SJSA1 (cell line): ENCODE measurements at places on chromosomes 2 and 18. TPM values are rescaled to one million over a fixed set of nuclear protein-coding genes. Genes with fewer than 3 reads are reported as not detected.

- H3K4me1 ChIP-seq = no peaks in the 10 kb centered on the region
- DNase-seq = no peak
Observed at GRCh38 chr2:5982193-5982902, 290.2 kb downstream of the SOX11 start.

DNA sequence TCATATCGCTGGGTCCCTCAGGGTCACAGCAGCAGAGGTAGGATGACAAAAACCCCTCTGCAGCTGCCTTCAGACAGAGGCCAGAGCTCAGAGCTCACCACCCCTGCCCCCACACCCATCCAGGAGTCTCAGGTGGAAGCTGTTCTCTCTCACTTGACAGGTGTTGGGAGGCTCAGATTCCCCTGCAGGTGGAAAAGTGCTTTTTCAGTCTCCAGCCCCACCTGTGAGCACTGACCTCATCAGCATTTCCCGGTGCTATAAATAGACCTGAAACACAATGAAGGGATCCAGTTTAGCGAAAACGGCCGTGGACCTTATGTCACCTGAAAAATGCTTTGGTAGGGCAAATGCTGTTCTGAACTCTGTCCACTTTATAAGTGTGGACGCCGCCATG lies 254.9 kb downstream of the NDUFA10 start:
- no peak overlapping the region for H3K4me3 ChIP-seq
- no peak for DNase-seq
- no peak overlapping the region for H3K27ac ChIP-seq
- H3K27me3 ChIP-seq = 0 out of 2 replicates have a peak, but pooled peaks cover 13% of the 10 kb centered on the region

DNA sequence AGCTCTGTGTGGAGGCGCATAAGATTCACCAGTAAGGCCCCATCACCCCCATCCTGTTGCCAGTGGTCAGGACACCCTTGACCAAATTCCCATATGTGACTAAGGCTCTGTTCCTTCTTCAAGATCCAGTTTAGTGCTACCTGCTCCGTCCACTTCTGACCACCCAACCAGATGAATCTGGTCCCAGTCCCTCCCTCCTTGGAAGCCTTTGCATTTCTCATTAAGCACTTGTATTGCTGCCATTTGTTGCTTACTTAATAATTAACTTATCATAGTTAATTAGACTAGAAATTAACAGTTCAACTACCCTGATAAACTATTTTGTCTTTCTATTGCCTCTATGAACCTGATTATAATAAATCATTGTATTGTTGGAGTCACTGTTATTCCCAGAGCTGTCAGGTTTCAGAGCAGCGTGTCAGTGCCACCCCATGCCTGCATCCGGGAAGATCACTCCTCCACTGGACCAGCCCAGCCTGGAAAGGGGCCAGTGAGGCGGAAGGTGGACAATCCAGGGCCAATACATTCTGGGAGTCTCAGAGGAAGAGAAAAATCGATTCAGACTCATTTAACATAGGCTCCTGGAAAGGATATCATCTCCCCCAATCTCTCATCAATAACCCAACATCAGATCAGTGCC lies 9.5 kb upstream of the NAT8 start:
- H3K4me3 ChIP-seq = no peak overlapping the region
- no peak overlapping the region for H3K27ac ChIP-seq
- H3K36me3 ChIP-seq = no peaks in the 10 kb centered on the region
- peaks cover 6% of the 10 kb centered on the region for H3K27me3 ChIP-seq

- no peak for DNase-seq
- H3K4me1 ChIP-seq = peaks cover 23% of the 10 kb centered on the region
- no peaks in the 10 kb centered on the region for H3K27me3 ChIP-seq
- no peak overlapping the region for H3K27ac ChIP-seq
- no peaks in the 10 kb centered on the region for H3K36me3 ChIP-seq
Observed at GRCh38 chr2:12934146-12934756, 217.5 kb downstream of the TRIB2 start.

GRCh38 chr2:103284750-103285149 lies 522.9 kb downstream of the TMEM182 start:
- no peak overlapping the region for H3K27ac ChIP-seq
- no peaks in the 10 kb centered on the region for H3K36me3 ChIP-seq
- DNase-seq = no peak
- no peaks in the 10 kb centered on the region for H3K27me3 ChIP-seq

- no peaks in the 10 kb centered on the region for H3K27me3 ChIP-seq
- no peak for DNase-seq
- H3K27ac ChIP-seq = no peak overlapping the region
- no peak overlapping the region for H3K4me3 ChIP-seq
- peaks cover 8% of the 10 kb centered on the region for H3K4me1 ChIP-seq
Observed at GRCh38 chr2:47301277-47301618, 101.7 kb upstream of the MSH2 start.

GRCh38 chr2:20050646-20051531 lies 539 bp downstream of the LAPTM4A start:
- no peaks in the 10 kb centered on the region for H3K27me3 ChIP-seq
- peak; percentile 65 for DNase-seq
- peak overlapping the region; percentile 96 for H3K27ac ChIP-seq
- peaks cover 32% of the 10 kb centered on the region for H3K4me1 ChIP-seq

DNA sequence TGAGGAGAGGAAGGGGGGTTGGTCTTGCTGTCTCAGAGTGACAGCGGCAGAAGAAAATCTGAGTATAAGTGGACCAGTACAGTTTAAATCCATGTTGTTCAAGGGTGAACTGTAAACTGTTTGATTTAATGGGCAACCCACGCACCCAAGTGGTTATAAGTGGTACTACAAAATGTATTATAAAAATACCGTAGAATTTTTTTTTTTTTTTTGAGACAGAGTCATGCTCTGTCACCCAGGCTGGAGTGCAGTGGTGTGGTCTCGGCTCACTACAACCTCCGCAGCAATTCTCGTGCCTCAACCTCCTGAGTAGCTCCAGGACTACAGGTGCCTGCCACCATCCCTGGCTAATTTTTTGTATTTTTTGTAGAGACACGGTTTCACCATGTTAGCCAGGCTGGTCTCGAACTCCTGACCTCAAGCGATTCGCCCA lies 2.1 kb upstream of the CHCHD5 start:
- no peak overlapping the region for H3K27ac ChIP-seq
- H3K4me1 ChIP-seq = peaks cover 12% of the 10 kb centered on the region
- H3K36me3 ChIP-seq = peaks cover 4% of the 10 kb centered on the region; the same call in 1 of the 2 replicates
- peak; percentile 62 for DNase-seq
- H3K4me3 ChIP-seq = no peak overlapping the region

DNA sequence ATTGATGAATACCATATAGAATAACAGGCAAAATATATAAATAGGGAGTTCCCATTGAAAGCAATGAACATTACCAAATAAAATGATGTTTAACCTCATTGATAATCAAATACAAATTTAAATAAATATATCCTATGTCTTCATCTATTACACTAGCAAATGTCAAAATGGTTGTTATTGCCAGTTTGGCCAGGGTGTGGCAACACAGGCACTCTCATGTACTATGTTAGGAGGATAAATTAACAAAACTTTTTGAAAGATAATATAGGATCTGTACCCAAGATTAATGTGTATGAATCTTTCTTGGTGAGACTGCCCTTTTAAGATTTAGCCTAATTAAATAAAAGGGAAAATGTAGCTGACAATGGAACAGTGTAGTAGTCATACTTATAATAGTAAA lies 659.3 kb downstream of the ERBB4 start:
- no peaks in the 10 kb centered on the region for H3K36me3 ChIP-seq
- no peak overlapping the region for H3K27ac ChIP-seq
- no peak overlapping the region for H3K4me3 ChIP-seq
- DNase-seq = no peak
- H3K4me1 ChIP-seq = no peaks in the 10 kb centered on the region
- no peaks in the 10 kb centered on the region for H3K27me3 ChIP-seq

GRCh38 chr2:30862054-30862651 lies 54.9 kb upstream of the CAPN13 start:
- H3K4me3 ChIP-seq = no peak overlapping the region
- no peak overlapping the region for H3K27ac ChIP-seq
- H3K36me3 ChIP-seq = no peaks in the 10 kb centered on the region
- H3K27me3 ChIP-seq = no peaks in the 10 kb centered on the region
- peak; percentile 20 for DNase-seq
- no peaks in the 10 kb centered on the region for H3K4me1 ChIP-seq

DNA sequence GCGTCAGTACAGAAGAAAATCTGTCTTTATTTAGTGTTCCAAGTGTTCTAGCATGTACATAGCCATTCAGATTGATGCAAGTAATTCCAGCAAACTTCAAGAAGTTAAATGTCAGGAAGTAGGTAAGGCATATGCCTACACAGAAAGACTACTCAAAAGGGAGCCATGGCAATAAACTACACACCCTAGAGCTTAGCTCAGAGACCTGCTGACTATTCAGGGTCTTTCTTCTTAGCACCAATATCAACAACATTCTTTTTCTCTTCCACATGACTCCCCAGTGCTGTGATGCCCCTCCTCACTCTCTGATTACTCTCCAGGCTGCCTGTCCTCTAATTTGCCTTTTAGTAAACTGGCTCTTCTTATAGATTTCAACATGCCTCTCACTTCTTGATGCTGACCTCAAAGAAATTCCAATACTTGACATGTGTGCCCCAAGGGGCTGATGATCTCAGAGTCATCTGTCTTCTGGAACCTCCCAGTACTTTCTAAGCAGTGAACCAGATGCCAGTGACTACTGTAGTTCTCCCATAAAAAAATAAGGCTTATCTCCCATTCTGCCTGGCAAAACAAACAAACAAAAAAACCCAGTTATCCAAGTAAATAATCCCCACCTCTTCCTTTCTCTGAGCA lies 909.2 kb upstream of the FANCL start:
- H3K27me3 ChIP-seq = no peaks in the 10 kb centered on the region
- H3K4me3 ChIP-seq = no peak overlapping the region
- H3K4me1 ChIP-seq = no peaks in the 10 kb centered on the region

GRCh38 chr2:10826625-10827024 lies 14.0 kb upstream of the PDIA6 start:
- no peaks in the 10 kb centered on the region for H3K36me3 ChIP-seq
- no peak for DNase-seq
- H3K4me3 ChIP-seq = no peak overlapping the region
- H3K4me1 ChIP-seq = no peaks in the 10 kb centered on the region
- H3K27me3 ChIP-seq = peaks cover 32% of the 10 kb centered on the region

- H3K4me1 ChIP-seq = peaks cover 6% of the 10 kb centered on the region
- H3K4me3 ChIP-seq = no peak overlapping the region
- H3K27me3 ChIP-seq = no peaks in the 10 kb centered on the region
- no peak overlapping the region for H3K27ac ChIP-seq
- H3K36me3 ChIP-seq = no peaks in the 10 kb centered on the region
- DNase-seq = no peak
Observed at GRCh38 chr2:12493031-12493513, 223.7 kb upstream of the TRIB2 start.

DNA sequence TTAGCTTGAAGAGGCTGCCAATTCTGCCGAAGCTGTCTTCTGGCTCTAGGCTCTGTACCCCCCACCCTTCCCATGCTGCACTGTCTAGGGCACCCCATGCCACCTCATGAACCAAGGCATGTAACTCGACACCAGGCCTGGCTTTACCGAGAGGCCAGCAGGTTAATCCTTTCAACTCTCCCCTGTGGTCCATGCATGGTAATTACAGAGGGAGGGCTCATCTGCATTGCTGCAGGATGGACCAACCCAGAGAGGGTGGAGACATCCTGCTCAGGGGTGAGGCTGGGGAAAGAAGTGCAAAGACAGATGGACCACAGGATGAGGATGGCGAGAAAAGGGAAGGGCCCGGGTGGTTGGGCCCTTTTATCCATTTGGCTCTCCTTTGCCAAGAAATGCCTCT lies 65.8 kb downstream of the KCTD1 start:
- H3K4me3 ChIP-seq = no peak overlapping the region
- no peak overlapping the region for H3K27ac ChIP-seq
- H3K36me3 ChIP-seq = no peaks in the 10 kb centered on the region
- H3K4me1 ChIP-seq = peaks cover 51% of the 10 kb centered on the region
- no peak for DNase-seq

GRCh38 chr2:128645631-128646030 lies 327.0 kb upstream of the HS6ST1 start:
- H3K27me3 ChIP-seq = no peaks in the 10 kb centered on the region
- H3K4me3 ChIP-seq = no peak overlapping the region
- no peak overlapping the region for H3K27ac ChIP-seq
- no peaks in the 10 kb centered on the region for H3K36me3 ChIP-seq
- peak; percentile 21 for DNase-seq

- H3K4me3 ChIP-seq = no peak overlapping the region
- H3K4me1 ChIP-seq = no peaks in the 10 kb centered on the region
- no peaks in the 10 kb centered on the region for H3K27me3 ChIP-seq
- DNase-seq = no peak
Observed at GRCh38 chr2:181352158-181352557, 105.0 kb upstream of the ITGA4 start.

DNA sequence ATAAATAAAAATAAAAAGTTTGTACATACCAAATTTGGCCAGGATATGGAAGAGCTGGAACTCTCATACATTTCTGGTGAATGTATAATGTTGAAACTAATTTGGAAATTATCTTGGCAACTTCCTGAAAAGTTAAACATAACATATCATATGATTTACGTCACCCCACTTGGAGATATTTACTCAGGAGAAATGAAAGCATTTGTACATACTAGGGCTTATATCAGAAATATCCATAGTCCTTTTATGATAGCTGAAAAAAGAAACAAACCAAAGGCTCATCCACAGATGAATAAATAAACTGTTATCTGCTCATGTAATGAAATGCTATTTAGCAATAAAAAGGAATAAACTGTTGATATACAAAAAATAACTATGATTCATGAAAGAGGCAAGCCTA lies 318.2 kb upstream of the NRXN1 start:
- no peaks in the 10 kb centered on the region for H3K36me3 ChIP-seq
- H3K4me3 ChIP-seq = no peak overlapping the region
- H3K27ac ChIP-seq = no peak overlapping the region

GRCh38 chr2:102279391-102279735 lies 32.0 kb upstream of the IL1RL1 start:
- H3K4me3 ChIP-seq = no peak overlapping the region
- H3K27me3 ChIP-seq = no peaks in the 10 kb centered on the region; the same call in 1 of the 2 replicates
- H3K36me3 ChIP-seq = no peaks in the 10 kb centered on the region
- no peak overlapping the region for H3K27ac ChIP-seq
- H3K4me1 ChIP-seq = no peaks in the 10 kb centered on the region

GRCh38 chr18:48799724-48800315 lies 150.9 kb downstream of the SMAD7 start:
- peaks cover 100% of the 10 kb centered on the region for H3K36me3 ChIP-seq
- no peak overlapping the region for H3K27ac ChIP-seq
- H3K4me1 ChIP-seq = peaks cover 8% of the 10 kb centered on the region
- DNase-seq = no peak
- no peak overlapping the region for H3K4me3 ChIP-seq
- H3K27me3 ChIP-seq = no peaks in the 10 kb centered on the region

GRCh38 chr18:7760967-7761948 lies 194.1 kb downstream of the PTPRM start:
- no peak for DNase-seq
- H3K4me3 ChIP-seq = no peak overlapping the region
- no peaks in the 10 kb centered on the region for H3K27me3 ChIP-seq

Gene SEPTIN10
- total RNA-seq = 99.8 and 103 TPM in 2 replicates

Gene COL3A1
- total RNA-seq = 1,297 and 1,854 TPM in 2 replicates

Gene TUBA3E
- not detected in 2 replicates for total RNA-seq

Gene CIB4
- not detected in 2 replicates for total RNA-seq

Gene MC5R
- not detected in 2 replicates for total RNA-seq

Gene ZSWIM2
- not detected in 2 replicates for total RNA-seq

Gene TRIM43
- not detected in 2 replicates for total RNA-seq

Gene BBS5
- total RNA-seq = 3.4 and 4.3 TPM in 2 replicates

Gene TRABD2A
- 11.8 and 18.3 TPM in 2 replicates for total RNA-seq

Gene SKA1
- 70.2 and 71.5 TPM in 2 replicates for total RNA-seq

Gene RFX8
- total RNA-seq = 0.68 TPM in 1 of 2 replicates, not detected in the other

Gene SLC30A3
- not detected in 2 replicates for total RNA-seq

Gene CXCR4
- total RNA-seq = 0.22 and 0.79 TPM in 2 replicates
